Tibial artery (tissue), 4 donors: ENCODE measurements at places on chromosomes 1 and 21.

DNA sequence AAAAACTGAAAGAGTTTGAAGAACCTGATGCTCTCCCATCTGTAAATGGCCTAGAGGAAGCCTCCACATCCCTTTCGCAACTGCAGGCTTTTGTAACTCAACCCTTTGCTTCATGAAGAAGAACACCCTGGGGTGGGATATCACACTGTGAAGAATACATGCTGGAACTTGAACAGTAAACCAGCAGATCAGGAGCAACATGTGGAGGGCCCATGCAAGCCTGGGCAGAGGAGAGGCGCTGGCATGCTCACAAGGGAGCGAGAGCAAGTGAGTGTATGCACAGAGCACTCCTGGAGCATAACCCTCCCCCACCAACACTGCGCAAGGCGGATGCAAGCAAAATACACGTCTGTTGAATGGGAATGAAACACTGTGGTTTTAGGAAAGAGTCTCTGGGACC is 24.6 kb upstream of the SPAG17 start:
- DNase-seq, result no peak

DNA sequence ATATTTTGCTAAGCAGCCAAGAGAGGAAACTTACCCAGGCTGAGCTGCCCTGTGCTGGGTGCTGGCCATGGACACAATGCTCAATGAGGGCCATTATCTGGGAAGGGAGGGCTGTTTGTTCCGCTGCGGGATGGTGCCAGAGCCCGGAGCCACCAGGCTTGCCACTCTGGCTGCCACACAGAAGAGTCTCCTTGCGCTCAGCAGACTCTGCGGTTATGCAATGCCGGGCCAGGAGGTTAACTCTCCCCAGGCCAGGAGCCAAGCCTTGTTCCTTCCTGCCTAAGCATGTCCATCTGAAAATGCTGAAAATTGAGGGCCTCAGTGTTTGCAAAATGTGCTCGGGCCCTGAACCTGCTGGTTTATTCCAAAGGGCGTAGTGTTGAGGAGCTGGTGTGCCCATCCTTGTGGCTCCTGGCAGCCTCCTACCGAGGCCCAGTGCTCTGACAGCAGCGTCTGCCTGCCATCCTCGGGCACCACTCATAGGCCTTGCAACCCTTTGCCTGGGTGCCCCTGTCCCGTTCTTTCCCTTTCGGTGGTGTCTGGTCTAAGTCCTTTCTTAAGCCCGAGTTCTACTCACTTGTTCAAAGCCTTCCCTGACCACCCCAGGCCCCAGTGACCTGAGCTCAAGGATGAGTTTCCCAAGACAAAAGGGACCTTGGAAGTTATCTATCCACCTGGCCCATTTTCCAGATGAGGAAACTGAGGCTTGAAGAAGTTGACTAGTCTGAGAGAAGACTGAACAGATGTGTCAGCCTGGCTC is 133.8 kb upstream of the EDN2 start:
- DNase-seq, result peak; percentile 88

DNA sequence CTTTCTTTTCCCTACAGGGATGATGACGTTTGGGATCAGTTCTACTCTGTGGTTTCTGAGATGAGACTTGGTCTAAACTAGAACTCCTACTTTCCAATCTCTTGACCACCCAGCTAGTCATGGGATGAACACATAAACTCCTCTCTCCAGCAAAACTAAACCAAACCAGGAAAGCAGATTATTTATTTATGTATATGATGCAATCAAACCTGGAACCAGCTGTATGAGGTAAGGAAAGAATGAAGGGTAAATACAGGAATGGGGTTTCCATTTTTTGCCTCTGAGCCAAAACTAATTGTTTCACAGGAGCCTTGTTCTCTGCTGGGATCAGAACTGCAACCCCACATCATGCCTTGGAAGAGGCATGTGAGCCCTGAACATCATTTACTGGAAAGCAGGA is 3.3 kb upstream of the AGT start:
- no peak for DNase-seq

- no peak for DNase-seq
Observed at GRCh38 chr1:75672528-75673393, 51.7 kb upstream of the ACADM start.

- DNase-seq, result peak; percentile 93
Observed at GRCh38 chr1:10663678-10664035, 132.8 kb downstream of the CASZ1 start.

GRCh38 chr1:199808110-199808870 is 219.2 kb upstream of the NR5A2 start:
- no peak for DNase-seq

GRCh38 chr1:246320286-246320685 is 186.8 kb downstream of the SMYD3 start:
- DNase-seq, result no peak

GRCh38 chr1:1123581-1124507 is 8.0 kb upstream of the C1orf159 start:
- DNase-seq, result no peak
